Type B pancreatic cell (in vitro differentiated cells): ENCODE measurements at places on chromosomes 6 and 20. TPM values are rescaled to one million over a fixed set of nuclear protein-coding genes. Genes with fewer than 3 reads are reported as not detected.

- DNase-seq, result no peak
Measured at GRCh38 chr6:41455818-41456217, 90.4 kb upstream of the FOXP4 start.

DNA sequence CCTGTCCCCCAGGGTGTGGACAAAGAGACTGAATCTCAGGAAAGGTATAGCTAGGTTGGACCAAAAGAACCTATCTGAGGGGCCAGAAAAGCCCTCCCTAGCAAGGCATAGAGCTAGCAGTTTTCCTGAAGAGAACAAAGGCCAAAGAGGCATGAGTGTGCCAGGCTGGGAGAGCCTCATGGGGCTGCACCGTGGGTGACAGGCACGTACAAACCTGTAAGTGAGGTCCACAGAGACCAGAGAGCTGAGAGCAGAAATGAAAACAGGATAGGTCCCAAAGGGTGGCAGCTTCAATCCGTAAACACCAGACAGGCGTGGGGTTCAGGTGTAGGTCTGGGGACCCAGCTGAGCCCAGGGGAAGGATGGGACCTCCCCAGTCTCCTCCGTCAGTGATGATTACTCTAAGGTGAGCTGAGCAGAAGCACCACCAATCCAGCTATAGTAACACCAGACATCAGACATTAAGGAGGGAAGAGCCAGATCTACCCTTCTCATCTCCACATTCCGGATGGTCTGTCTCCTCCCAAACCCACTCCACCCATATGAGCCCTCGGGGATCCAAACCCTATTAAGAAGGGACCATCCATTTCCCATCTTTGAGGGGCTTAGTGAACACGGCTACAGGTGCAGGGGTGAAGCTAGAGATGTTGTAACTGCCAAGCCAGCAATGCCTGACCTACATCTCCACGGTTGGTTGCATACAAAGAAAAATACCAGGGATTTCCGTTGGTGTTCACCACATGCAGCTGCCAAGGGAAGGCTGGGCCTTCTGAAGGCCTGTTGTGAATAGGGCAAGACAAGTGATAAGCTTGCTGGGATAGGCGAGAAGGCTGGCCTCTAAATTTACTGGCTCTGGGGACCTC is 38.3 kb downstream of the BCL2L1 start:
- no peak for DNase-seq

DNA sequence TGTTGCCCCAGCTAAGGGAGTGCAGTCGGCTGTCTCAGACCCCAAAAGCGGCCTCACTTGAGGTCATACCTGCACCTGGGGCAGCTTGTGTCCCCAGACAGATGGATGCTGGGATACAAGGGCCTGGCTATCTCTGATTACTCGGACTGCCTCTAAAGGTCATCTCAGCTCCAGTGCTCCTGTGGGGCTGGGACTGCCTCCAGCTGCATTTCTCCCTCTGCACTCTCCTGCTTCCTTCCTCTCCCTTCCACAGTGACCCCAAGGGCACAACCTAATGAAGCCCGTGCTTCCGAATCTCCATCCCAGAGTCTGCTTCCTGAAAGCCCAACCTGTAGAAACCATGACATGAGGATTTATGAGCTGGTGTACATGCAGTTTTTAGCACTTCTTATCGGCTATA is 22.8 kb upstream of the OCSTAMP start:
- DNase-seq, result no peak

Gene MAK
- 0.43 and 1.6 TPM in 2 replicates for total RNA-seq

DNA sequence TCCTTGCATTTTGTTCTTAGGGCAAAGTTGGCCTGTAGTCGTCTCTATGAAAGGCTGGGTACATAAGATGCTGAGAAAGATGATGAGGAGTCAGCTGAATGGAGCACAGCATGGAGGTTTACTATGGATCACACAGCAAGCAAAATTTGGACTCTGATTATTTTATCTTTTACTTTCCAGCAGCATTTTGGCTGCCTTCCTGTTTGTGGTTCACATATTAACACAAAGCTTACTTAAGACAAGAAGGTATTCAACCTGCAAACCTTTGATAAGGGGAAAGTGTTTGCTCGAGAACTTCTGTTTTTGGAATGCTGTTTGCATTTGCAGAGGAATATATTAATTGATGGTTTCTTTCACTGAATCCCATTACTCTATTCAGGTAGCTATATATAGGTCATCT is 103.1 kb upstream of the ENPP5 start:
- no peak for DNase-seq
